Astrocyte (in vitro differentiated cells and primary cell): ENCODE measurements at places on chromosomes 4 and X. TPM values are rescaled to one million over a fixed set of nuclear protein-coding genes. Genes with fewer than 3 reads are reported as not detected.

GRCh38 chr4:140254651-140255299 lies 100.8 kb upstream of the MAML3 start:
- no peak for DNase-seq
- no peaks in the 10 kb centered on the region for H3K27me3 ChIP-seq
- H3K27ac ChIP-seq = peak overlapping the region; percentile 28

GRCh38 chr4:77177199-77177598 lies 20.2 kb downstream of the CCNG2 start:
- no peak overlapping the region for H3K27ac ChIP-seq
- no peak for DNase-seq
- H3K27me3 ChIP-seq = peaks cover 30% of the 10 kb centered on the region
- H3K4me1 ChIP-seq = peaks cover 6% of the 10 kb centered on the region
- H3K4me3 ChIP-seq = no peak overlapping the region

GRCh38 chrX:150313514-150313913 lies 49.6 kb upstream of the MAMLD1 start:
- H3K27me3 ChIP-seq = no peaks in the 10 kb centered on the region
- H3K4me3 ChIP-seq = no peak overlapping the region
- no peak for DNase-seq
- no peaks in the 10 kb centered on the region for H3K36me3 ChIP-seq
- H3K4me1 ChIP-seq = no peaks in the 10 kb centered on the region
- H3K27ac ChIP-seq = no peak overlapping the region

The NPY1R gene
- 1.1 TPM in 2 replicates for total RNA-seq

- no peaks in the 10 kb centered on the region for H3K27me3 ChIP-seq
- peak; percentile 33 for DNase-seq
- H3K36me3 ChIP-seq = no peaks in the 10 kb centered on the region
- H3K4me3 ChIP-seq = no peak overlapping the region
- H3K4me1 ChIP-seq = peaks cover 7% of the 10 kb centered on the region
Observed at GRCh38 chr4:142035566-142035965, 399.2 kb downstream of the IL15 start.

GRCh38 chrX:154542723-154543424 lies 3.8 kb downstream of the G6PD start:
- peak overlapping the region; percentile 91 for H3K27ac ChIP-seq
- H3K4me1 ChIP-seq = peaks cover 31% of the 10 kb centered on the region
- H3K27me3 ChIP-seq = no peaks in the 10 kb centered on the region
- DNase-seq = no peak
- H3K4me3 ChIP-seq = no peak overlapping the region

DNA sequence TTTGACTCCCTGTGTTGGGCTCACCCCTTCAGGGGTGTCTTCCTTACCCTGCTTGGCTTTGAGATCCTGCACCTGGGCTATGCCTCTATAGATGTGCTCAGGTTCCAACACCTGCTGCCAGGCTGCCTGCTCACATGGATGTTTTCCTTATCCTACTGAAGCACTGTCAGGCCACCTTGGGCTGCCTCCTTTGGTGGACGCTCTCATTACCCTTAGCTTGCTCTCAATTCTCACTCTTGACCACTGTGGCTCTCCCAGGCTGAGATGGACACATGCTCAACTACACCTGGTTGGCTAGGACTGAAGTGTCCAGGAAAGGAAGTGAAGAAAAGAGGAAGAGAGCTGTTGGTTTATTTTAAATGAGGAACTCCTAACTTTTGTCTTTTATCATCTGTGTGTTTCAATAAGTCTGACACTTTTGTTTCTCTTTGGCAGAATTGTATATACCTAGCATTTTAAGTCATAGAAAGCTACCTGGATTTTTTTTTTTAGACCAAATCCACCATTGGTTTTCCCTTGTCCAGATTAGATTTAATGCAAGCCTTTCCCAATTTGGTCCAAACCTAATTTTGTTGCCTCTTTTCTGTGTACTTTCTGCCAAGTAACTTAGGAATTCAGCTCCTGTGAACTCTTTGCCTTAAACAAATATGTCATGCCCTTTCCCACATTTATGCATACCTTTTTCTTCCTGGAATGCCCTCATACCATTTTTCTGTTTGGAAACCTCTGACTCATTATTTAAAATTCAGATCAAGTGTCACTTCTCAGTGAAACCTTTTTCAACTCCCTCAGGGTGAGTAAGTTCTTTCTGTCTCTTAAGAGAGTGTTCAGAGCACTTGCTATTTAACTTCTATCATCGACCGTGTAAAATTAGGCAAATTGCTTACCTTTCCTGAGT lies 175.8 kb downstream of the GC start:
- DNase-seq = peak; percentile 73
- no peaks in the 10 kb centered on the region for H3K27me3 ChIP-seq
- H3K4me1 ChIP-seq = peaks cover 11% of the 10 kb centered on the region

GRCh38 chr4:105399532-105400161 lies 74.2 kb downstream of the PPA2 start:
- H3K27ac ChIP-seq = no peak overlapping the region
- H3K27me3 ChIP-seq = no peaks in the 10 kb centered on the region
- H3K4me3 ChIP-seq = no peak overlapping the region
- peak; percentile 83 for DNase-seq

The TLR10 gene
- total RNA-seq = not detected in 2 replicates

DNA sequence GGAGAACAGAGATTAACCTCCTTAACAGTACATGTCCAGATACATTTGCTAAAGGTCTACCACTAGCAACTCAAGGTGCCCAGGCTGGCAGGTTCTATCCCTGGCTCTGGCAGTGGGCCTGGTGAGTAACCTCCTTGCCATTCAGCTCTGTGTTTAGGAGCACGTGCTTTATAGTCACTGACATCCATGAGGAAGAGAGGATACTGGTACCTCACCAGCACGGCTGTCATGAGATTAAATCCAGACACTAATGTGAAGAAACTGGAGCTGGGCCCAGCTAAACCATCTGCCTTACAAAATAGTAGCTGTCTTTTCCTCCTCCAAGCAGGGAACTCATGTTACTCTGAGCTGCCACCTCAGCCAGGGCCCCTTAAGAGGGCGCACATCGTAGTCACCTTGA lies 45.3 kb downstream of the GPRASP3 start:
- no peak overlapping the region for H3K27ac ChIP-seq
- H3K4me3 ChIP-seq = no peak overlapping the region
- H3K4me1 ChIP-seq = peaks cover 13% of the 10 kb centered on the region
- H3K36me3 ChIP-seq = no peaks in the 10 kb centered on the region
- no peaks in the 10 kb centered on the region for H3K27me3 ChIP-seq

The TAF7L gene
- 0.27 and 0.29 TPM in 2 replicates for total RNA-seq

- H3K36me3 ChIP-seq = no peaks in the 10 kb centered on the region
- no peak overlapping the region for H3K4me3 ChIP-seq
- no peaks in the 10 kb centered on the region for H3K27me3 ChIP-seq
- peaks cover 25% of the 10 kb centered on the region for H3K4me1 ChIP-seq
Observed at GRCh38 chr4:7956934-7957656, 17.4 kb upstream of the AFAP1 start.

- no peak overlapping the region for H3K27ac ChIP-seq
- H3K27me3 ChIP-seq = no peaks in the 10 kb centered on the region
Observed at GRCh38 chr4:105057370-105058105, 89.1 kb upstream of the TET2 start.

GRCh38 chrX:20252381-20253231 lies 14.1 kb downstream of the RPS6KA3 start:
- H3K36me3 ChIP-seq = no peaks in the 10 kb centered on the region
- H3K4me1 ChIP-seq = no peaks in the 10 kb centered on the region
- no peak overlapping the region for H3K4me3 ChIP-seq
- H3K27me3 ChIP-seq = no peaks in the 10 kb centered on the region

- H3K4me1 ChIP-seq = no peaks in the 10 kb centered on the region
- no peaks in the 10 kb centered on the region for H3K27me3 ChIP-seq
Observed at GRCh38 chrX:149230689-149231088, 274.4 kb downstream of the IDS start.

The PABPC1L2B gene
- 0.14 TPM in 1 of 2 replicates, not detected in the other for total RNA-seq

DNA sequence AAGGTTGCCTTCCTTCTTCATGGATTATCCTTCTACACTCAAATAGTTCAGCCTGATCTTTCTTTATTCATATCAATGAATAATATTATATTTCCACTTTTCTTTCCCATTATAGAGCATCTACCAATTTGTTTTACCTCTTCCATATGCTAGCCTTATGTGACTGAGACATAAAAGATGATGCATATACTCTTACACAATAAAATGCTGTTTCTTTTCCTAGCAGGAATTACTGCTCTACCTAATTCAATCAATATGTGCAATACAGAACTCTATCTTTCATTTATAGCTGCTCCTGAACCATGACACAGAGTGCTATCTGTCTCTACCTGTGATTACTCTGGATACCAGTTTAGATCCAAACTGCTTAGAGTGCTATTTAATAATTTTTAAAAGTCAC lies 2334.0 kb downstream of the PCDH7 start:
- no peaks in the 10 kb centered on the region for H3K36me3 ChIP-seq
- H3K4me1 ChIP-seq = no peaks in the 10 kb centered on the region
- DNase-seq = no peak
- H3K27ac ChIP-seq = no peak overlapping the region

The USP17L25 gene
- not detected in 2 replicates for total RNA-seq

DNA sequence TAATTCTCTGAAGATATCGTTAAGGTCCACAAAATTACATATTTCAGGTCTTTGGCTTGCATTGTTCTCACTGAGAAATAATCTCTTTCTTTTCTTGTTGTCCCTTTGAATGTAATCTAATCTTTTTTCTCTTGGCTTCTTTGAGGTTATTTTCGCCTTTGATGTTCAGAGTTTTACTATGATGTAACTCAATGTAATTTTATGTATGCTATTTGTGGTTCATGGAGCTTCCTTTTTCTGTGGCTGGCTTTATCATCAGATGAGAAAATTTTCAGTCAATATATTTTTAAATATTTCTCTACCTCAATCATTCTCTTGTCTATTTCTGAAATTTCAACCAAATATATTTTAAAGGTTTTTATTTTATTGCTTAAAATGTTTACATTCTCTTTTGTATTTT lies 672.2 kb downstream of the TRAM1L1 start:
- no peaks in the 10 kb centered on the region for H3K36me3 ChIP-seq
- H3K4me1 ChIP-seq = no peaks in the 10 kb centered on the region
- H3K27ac ChIP-seq = no peak overlapping the region
- no peak overlapping the region for H3K4me3 ChIP-seq
- DNase-seq = no peak

The WDR17 gene
- total RNA-seq = 1.8 and 2.0 TPM in 2 replicates

DNA sequence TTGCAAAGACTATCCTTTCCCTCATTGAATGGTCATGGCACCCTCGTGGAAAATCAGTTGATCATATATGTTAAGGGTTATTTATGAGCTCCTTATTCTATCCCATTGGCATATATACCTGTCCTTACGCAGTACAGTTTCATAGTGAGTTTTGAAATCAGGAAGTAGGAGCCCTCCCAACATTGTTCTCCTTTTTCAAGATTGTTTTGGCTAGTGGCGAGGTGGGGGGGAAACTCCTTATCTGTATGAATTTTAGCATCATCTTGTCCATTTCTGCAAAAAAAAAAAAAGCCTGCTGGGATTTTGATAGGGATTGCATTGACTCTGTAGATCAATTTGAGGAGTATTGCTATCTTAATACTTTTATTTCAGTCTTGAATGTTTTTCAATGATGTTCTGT lies 2.5 kb upstream of the USP9X start:
- no peak overlapping the region for H3K4me3 ChIP-seq
- no peaks in the 10 kb centered on the region for H3K4me1 ChIP-seq
- H3K36me3 ChIP-seq = no peaks in the 10 kb centered on the region
- H3K27me3 ChIP-seq = no peaks in the 10 kb centered on the region
- H3K27ac ChIP-seq = no peak overlapping the region
- DNase-seq = no peak

DNA sequence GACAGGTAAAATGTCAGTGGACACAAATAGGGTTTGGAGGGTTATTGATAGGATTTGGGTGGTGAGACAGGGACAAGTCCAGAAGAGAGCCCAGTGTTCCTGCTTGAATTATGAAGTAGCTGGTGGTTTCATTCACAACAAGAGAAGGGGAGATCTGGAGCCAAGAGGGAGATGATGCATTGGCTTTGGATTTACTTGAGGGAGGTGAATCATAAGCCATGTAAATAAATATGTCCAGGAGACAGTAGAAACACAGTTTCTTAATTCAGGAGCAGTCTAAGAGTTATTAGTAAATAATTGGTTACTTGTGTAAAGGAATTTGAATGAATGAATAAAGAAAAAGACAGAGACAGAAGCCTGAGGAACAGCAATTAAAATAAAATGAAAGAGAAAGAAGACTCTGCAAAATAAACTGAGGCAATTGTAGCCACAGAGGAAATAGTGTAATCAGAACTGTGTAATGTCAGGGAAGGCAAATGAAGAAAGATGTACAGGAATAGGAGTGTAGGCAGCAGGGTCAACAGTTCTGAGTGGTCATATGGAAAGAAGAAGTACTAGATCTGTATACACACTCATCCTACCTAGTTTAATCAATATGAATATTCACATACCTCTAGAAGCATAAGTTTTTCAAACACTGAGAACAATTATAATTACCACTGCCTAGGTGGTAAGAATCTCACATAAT lies 50.2 kb upstream of the CXCL8 start:
- H3K27me3 ChIP-seq = no peaks in the 10 kb centered on the region
- no peak overlapping the region for H3K4me3 ChIP-seq
- DNase-seq = peak; percentile 58
- H3K4me1 ChIP-seq = no peaks in the 10 kb centered on the region

- DNase-seq = no peak
- H3K4me3 ChIP-seq = peak overlapping the region; percentile 28
- no peaks in the 10 kb centered on the region for H3K36me3 ChIP-seq
- no peak overlapping the region for H3K27ac ChIP-seq
- no peaks in the 10 kb centered on the region for H3K4me1 ChIP-seq
- H3K27me3 ChIP-seq = peaks cover 5% of the 10 kb centered on the region
Observed at GRCh38 chrX:74923942-74924448, 1.3 kb downstream of the NEXMIF start.

DNA sequence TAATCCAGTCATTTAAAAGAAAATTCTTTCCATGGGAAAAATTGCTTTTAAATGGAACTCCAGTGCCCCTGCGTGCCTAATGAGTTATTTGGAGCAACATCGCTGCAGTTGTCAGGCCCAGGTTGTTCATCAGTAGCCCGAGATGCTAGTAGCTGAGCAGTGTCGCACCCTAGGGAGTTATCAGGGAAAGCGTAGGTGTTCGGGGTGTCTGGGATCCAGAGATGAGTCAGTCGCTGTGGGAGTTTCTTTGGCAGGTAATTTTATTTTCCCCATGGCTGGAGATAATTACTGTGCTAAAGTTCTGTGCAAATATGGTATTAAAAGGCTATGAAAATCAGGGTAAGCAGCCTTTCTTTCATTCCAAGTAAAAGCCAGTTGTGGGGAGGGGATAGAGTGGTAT lies 49.4 kb downstream of the ANXA3 start:
- no peaks in the 10 kb centered on the region for H3K4me1 ChIP-seq
- DNase-seq = peak; percentile 53
- H3K4me3 ChIP-seq = no peak overlapping the region
- no peaks in the 10 kb centered on the region for H3K27me3 ChIP-seq

The EMCN gene
- not detected in 2 replicates for total RNA-seq

- H3K27me3 ChIP-seq = no peaks in the 10 kb centered on the region
- H3K4me1 ChIP-seq = no peaks in the 10 kb centered on the region
- H3K36me3 ChIP-seq = no peaks in the 10 kb centered on the region
- H3K27ac ChIP-seq = no peak overlapping the region
- H3K4me3 ChIP-seq = no peak overlapping the region
- no peak for DNase-seq
Observed at GRCh38 chrX:131675596-131676194, 131.8 kb downstream of the OR13H1 start.

The P2RY4 gene
- 0.18 TPM in 1 of 2 replicates, not detected in the other for total RNA-seq
